Stimulated activated CD8-positive, alpha-beta memory T cell treated with anti-CD3 and anti-CD28 coated beads, Interleukin-7, amount 100 ng/mL, for 48 hours (primary cell): ENCODE measurements at places on chromosomes 3 and 15.

GRCh38 chr3:45906681-45907407 is 20.5 kb downstream of the CCR9 start:
- DNase-seq = no peak

DNA sequence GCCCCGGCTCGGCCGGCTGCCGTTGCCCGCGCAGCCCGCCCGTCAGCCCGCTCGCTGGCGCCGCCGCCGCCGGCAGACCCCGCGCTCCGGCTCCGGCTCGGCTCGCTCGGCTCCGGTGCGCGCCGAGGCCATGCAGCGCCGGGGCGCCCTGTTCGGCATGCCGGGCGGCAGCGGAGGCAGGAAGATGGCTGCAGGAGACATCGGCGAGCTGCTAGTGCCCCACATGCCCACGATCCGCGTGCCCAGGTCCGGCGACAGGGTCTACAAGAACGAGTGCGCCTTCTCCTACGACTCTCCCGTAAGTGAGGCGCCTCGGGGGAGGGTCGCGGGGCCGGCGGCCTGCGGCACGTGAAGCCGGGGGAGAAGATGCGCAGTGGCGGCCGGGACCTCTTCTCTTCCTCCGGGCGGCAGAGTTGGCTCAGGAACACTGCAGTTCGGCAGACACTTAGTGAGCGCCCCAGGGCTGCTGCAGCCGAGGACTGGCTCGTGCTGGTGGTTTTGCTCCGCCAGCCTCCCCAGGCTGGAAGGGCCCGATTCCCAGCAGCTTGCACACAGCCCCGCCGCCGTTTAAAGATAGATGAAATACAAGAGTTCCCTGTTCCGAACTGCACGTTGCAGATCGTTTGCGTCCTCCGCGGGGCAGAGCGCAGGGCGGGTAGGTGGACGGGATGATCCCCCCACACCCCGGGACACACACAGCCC is 407 bp downstream of the USP13 start:
- DNase-seq = peak; percentile 45

GRCh38 chr3:69235882-69236281 is 113.5 kb upstream of the LMOD3 start:
- no peak for DNase-seq

DNA sequence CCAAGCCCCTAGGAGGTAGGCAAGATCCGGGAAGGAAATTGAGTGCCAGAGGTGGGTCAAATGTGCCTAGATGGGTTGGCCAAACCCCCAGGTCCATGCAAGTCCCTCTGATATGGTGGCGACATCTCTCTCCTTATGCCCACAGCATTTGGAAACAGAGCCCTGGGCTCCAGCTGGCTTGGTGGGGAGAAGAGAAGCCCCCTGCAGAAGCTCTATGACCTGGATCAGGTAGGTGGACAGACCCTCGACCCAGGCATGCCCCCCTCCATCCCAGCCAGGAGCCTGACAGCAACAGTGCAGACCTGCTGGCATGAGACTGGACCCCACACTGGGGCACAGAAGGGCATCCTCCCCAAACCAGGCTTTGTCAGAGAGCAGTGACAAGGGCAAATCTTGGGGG is 12.2 kb downstream of the CHST13 start:
- no peak for DNase-seq

DNA sequence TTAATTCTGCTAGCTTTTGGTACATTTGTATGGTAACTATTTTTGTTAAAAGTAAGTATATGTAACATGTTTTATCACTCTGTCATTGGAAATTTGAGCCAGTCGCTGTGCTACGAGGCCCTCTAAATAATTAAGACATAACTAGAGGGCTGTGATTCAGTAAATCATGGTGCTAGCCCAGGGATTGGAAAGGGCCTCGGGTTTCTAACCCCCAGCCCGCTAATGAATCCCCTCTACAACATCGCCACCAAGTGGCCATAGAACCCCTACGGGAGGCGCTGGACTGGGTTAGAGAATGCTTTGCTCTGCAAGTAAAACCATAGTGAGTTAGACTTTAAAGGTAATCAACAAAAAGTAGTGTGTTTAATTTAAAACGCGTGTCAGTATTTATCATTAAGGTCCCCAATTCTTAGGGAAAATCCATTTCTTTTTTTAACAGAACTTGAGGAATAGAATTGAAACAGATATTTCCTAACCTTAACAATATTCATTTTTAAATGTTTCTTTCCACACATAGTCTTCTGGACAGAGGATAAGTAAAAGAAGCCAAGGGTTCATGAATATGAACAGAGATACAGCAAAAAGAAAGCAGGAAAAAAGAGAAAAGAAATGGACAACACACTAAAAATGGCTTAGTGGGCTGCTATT is 744.7 kb downstream of the EPHA3 start:
- DNase-seq = no peak

DNA sequence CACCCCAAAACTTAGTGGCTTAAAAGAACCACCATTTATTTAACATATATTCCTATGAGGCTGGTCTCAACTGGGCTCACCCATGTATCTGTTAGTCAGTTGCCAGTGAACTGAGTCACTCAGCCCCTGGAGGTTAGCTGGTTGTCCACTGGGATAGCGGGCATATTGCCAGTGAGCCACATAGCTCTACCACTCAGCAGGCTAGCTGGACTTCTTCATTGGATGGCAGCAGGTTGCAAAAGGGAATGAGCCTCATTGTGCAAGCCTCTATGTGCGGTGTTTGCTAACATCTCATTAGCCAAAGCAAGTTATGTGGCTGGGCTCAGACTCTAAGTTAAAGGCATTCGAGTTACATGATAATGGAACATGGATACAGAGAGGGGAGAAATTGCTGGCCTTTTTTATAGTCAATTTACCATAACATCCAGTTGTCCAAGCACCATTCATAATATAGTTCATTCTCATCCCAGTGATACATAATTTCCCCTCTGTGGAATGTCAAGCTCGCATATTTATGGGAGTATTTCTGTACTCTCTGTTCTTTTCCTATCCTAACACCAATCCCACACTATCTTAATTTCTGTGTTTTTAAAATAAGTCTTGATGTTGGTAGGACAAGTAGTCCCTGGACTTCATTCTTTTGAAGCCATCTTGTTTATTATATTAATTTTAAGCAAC is 8.7 kb downstream of the BTD start:
- no peak for DNase-seq

- no peak for DNase-seq
Observed at GRCh38 chr15:47670365-47670764, 46.9 kb upstream of the SEMA6D start.

DNA sequence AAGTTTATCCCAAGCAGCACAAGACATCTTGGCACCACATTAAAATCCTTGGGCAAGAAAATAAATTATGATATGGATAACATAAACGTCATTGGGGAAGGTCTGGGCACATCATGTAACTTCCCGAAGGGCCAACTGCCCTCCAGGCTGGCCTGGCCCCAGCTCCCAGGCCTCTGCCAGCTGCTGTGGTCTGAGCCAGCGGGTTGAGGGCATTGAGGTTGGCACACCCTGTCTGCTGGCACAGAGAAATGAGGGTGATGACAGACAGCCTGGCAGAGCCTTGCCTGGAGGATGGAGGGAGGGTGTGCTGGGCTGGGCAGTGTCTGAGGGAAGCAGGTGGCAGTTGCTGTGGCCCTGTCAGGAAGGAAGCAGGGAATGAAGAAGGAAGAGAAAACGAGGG is 3.3 kb upstream of the RBSN start:
- DNase-seq = no peak
